CD4-positive, alpha-beta T cell (primary cell): ENCODE measurements at places on chromosomes 1 and 21.

DNA sequence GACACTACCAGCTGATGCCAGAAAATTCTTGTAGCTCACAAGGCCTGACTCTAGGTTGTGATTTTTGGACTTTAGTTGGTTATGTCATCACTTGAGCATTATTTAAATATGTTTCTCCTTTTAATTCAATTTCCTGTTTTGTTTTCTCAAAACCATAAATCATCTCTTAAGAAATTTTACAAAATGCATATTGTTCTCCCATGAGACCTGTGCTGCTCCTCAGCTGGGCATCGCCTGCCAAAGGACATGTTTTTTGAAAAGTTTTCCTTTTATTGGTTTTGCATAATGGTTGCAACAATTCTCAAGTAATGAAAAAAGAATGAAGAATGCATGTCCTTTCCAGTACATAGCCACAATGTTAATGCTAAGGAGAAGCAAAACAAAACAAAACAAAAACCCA, 204.7 kb upstream of the LYPLAL1 start:
- DNase-seq, result no peak

- no peak for DNase-seq
These were observed 711.6 kb upstream of the ADAMTS5 start for GRCh38 chr21:27678511-27678910.

DNA sequence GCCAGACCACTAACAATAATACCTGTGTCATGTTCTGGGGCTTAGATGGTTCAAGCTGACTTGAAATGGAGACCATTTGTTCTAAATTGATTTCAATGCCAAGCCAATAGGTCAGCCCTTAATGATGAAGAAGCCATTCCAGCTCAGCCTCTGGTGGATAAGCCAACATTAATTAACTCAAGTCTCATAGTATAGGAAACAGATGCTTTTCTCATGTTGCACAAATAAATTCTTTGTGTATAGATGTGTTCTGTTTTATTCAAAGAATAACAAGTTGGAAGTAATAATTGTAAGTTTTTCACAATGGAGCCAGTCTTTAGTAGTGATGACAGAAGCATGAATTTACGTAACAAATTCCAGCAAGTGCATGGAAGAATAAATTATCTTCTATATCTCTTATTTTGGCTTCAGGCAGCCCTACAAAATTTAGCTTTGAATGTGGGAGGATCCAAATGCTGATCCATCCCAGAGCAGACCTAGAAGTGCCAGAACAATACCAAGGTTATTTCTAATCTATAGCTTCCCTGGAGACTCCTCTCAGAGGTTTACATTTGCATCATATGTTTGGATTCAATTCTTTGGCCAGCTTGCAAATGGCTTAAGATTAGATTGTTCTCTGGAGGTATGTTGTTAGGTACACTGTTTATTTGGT, 42.2 kb upstream of the C1orf105 start:
- no peak for DNase-seq

- no peak for DNase-seq
These were observed 230.2 kb downstream of the PAPPA2 start for GRCh38 chr1:176692988-176693696.

DNA sequence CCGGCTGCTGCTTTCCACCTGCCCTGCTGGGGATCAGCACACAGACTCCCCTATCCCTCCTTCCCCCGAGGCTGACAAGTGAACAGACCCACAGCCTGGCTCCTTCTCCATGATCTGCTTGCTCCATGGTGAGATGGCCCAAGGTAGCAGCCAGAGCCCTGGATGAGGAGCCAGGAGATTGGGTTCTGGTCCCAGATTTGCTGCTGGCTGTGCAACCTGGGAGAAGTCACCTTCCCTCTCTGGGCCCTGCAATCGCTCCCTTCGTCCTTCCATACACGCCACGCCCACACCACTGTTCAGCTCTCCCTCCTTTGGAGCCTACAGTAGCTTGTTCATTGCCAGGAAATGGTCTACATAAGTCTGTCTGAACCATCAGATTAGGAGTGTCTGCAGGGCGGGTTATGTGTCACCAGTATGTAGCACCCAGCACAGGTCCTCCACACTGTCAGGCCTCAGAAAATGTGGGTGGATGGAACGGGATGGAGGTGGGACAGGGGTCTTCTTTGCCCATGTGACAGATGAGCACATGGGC, 9.2 kb upstream of the EPHA8 start:
- no peak for DNase-seq

- DNase-seq, result no peak
These were observed 1.1 kb upstream of the GTF2B start for GRCh38 chr1:88892357-88892877.

DNA sequence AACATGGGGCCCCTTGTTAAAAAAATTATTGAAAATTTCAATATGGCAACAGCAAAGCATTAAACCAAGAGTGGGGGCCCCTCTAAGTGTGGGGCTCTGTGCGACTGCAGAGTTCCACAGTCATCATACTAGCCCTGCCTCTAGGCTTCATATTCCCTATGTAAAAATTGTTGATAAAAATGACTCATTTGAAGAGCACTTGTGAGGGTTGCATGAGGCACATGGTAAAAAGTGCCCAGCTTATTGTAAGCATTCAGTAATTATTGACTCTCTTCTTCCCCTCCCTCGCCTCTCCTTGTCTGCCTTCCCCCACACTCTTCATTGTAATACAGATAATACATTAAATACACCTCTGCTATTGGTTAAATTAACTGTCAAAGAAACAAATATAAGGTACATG, 86.7 kb upstream of the PTBP2 start:
- DNase-seq, result no peak

DNA sequence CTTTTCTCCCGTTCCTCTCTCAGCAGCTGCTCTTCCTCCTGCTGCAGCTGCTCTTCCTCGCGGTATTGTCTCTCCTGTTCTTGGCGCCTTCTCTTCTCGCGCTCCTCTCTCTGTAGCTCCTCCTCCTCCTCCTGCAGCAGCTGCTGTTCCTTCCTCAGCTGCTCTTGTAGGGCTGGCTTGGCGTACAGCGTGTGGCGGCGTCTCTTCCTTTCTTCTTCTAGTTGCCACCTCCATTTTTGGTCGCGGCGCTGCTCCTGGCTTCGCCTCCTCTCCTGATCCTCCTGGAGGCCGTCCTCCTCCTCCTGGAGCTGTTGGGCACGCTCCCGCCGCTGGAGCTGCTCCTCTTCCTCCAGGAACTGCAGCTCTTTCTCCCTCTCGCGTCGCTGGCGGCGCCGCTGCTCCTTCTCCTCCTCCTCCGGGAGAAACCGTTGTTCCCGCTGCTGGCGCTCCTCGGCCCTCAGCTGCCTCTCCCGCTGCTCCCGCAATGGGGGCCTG, 4.8 kb downstream of the TCHH start:
- peak; percentile 14 for DNase-seq

DNA sequence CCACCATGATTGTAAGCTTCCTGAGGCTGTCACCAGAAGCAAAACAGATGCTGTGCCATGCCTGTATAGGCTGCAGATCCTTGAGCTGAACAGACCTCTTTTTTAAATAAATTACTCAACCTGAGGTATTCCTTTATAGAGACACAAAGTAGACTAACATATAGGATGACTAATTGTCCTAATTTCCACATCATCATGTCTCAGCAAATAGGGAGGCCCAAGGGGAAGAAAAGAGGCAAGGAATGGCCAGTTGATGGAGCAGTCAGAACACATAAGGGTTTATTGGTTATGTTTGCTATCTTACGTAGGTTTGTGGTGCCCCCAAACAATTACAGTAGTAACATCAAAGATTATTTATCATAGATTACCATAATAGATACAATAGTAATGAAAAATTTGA, 126.2 kb downstream of the RASAL2 start:
- no peak for DNase-seq

DNA sequence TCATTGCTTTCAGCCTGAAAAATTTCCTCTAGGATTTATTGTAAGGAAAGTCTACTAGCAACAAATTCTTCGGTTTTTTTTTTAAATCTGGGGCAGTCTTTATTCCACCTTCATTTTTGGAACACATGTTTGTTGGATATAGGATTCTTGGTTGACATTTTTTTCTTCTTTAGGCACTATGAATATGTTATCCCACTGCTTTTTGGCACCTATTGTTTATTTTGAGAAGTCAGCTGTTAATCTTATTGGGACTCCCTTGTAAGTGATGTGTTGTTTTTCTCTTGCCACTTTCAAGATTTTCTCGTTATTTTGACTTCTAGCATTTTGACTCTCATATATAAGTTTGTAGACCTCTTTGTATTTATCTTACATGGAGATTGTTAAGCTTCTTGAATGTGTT, 99.3 kb downstream of the NPHS2 start:
- no peak for DNase-seq

GRCh38 chr1:67668660-67669059, 16.3 kb upstream of the GADD45A start:
- no peak for DNase-seq

DNA sequence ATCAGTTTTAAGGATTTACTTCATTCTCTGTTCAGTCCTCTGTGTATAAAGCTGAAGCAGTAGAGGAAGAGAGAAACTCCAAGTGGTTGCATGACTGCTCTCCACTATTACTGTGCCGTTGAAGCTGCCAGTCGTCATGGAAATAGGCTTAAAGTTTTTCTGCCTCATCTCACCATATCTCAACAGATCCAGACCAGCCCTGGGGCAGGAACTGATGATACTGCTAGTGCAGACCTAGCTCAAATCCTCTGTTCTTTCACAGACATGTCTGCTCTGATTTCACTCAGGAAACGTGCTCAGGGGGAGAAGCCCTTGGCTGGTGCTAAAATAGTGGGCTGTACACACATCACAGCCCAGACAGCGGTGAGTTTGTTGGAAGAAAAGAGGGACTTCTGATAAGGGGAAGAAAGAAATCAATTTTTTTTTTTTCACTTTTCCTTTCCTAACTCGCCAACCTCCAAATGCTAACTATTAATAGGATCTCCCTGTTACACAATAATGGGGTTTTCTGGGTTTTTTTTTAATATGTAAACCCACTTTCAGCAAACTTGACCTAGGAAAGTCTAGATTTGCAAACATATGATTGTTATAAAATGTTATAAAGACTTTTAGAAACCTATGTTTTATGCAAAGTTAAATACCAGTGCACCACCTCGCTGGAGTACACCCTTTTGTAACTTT, 22.2 kb upstream of the STRIP1 start:
- no peak for DNase-seq

DNA sequence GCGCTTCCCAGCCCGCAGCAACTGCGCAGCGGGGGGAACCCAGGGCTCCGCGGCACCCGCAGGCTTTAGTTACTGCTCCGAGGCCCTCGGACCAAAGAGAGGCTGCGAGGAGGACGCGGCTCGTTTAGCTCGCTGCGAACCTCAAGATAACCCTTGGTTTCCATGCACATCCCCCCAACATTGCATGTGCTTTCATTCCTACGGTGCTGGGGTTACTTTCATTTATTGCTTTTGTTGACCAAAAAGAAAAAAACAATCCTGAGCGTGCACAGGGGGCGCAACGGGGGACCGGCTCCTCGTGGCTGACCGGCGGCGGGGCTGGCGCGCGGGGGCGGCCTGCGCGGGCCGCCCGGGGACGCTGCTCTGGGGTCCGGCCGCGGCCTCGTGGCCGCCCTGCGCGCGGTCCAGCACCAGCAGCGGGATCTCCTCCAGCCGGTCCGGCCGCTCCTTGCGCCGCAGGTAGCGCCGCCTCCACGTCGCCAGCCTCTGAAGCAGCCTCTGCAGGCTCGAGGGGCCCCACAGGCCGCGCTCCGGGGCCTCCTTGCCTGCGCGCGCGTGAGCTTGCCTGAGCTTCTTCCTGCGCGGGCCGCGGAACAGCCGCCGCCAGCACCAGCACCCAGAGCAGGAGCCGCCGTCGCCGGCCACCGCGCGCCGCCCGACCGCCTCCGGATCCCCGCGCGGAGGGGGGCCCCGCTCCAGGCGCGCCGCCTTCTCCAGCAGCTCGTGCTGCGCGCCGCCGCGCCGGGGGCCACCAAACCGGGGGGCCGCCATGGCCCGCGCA, 77.4 kb downstream of the DESI2 start:
- DNase-seq, result peak; percentile 46

- peak; percentile 89 for DNase-seq
These were observed 8.7 kb upstream of the UMODL1 start for GRCh38 chr21:42062236-42063022.

- DNase-seq, result no peak
These were observed 260.5 kb downstream of the MATN1 start for GRCh38 chr1:30462826-30463425.

DNA sequence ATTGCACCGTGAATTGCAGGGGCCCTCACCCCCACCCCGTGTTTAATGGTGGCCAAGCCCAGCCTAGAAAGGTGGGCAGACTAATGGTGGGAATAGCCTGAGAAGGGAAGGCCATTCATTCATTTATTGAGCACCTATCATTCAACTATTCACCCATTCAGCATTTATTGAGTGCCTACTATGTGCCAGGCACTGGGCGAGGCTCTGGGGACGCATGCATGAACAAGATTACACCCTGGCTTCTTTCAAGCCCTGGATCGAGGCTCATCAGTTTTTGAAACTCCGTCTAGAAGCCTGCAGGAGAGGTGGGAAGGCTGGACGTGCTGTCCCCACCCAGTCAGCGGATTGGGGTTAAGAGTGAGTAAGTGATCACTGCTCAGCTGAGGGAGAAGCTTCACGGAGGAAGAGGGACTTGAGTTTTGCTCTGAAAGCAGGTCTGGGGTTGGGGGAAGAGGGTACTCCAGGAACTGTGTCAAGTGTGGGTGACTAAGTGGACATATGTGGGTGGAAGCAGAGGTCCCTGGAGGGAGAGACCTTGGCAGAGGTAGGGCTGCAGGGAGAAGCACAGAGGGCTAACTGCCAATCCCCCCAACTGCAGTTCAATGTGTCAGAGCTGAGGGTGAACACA, 35.6 kb downstream of the MEF2D start:
- no peak for DNase-seq

DNA sequence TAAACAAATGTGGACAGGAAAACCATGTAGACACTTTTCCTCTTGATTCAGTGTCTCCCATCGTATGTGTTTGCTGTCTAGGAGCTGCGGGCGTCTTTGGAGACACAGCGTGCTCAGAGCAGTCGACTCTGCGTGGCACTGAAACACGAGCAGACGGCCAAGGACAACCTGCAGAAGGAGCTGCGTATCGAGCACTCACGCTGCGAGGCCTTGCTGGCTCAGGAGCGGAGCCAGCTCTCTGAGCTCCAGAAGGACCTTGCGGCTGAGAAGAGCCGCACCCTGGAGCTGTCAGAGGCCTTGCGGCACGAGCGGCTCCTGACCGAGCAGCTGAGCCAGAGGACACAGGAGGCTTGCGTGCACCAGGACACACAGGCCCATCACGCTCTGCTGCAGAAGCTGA, 27.2 kb upstream of the DIP2A start:
- DNase-seq, result no peak

DNA sequence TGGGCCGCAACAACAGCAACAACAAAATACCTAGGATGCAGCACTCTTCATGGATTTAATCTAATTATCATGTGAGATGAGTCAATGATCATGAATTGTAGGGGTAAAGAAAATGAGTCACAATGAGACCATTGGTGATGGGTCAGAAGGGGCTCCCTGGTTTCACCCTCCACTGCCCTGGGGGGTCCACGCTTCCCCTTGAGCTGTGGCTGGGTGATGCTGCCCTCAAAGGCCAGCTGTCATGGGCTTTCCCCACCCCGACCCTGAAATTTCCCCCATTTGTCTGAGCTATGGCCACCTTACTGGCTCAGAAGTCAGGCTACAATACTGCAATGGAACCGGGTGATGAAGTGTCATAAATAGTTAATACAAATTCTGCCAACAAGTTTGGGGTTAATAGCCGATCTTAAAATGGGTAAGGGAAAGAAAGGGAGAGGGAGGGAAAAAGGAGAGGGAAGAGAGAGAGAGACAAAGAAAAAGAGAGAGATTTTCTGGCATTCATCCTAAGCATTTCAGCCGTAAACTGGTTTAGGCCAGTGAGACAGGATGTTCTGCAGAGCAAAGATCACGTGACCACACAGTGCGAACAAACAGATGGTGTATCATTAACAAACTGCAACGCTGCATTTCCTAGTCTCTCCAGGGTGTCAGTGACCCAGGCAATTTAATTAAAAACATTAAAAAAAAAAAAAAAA, 143.4 kb upstream of the ERRFI1 start:
- DNase-seq, result peak; percentile 81
